ENCODE measurements at places on chromosomes 12 and 14. TPM values are rescaled to one million over a fixed set of nuclear protein-coding genes. Genes with fewer than 3 reads are reported as not detected.

Gene ADAMTS20
- not detected for total RNA-seq

Gene IL26
- not detected for total RNA-seq

Gene EPS8
- total RNA-seq: 48.7 TPM

Gene KLRC2
- 1.7 TPM for total RNA-seq

Gene PTGES3
- 414 TPM for total RNA-seq

Gene CNTN1
- 59.8 TPM for total RNA-seq

Gene IL31
- total RNA-seq: not detected
